ENCODE measurements at places on chromosomes 7 and 10. TPM values are rescaled to one million over a fixed set of nuclear protein-coding genes. Genes with fewer than 3 reads are reported as not detected.

The ADRA2A gene
- total RNA-seq, result not detected

The CRPPA gene
- total RNA-seq, result 0.60 TPM

The PRSS1 gene
- not detected for total RNA-seq

The HHEX gene
- 12.7 TPM for total RNA-seq

The MUC12 gene
- 12.5 TPM for total RNA-seq

The LRRD1 gene
- total RNA-seq, result not detected

The CUBN gene
- total RNA-seq, result 0.08 TPM

The RNF32 gene
- 1.9 TPM for total RNA-seq

The HSPA12A gene
- 9.7 TPM for total RNA-seq

The STRIP2 gene
- 6.5 TPM for total RNA-seq

The GPR37 gene
- total RNA-seq, result 0.57 TPM

The HPSE2 gene
- total RNA-seq, result not detected

Measured in A549 treated with Mapracorat at 1 μM for 4 hours (cell line).